ENCODE measurements at places on chromosomes 3 and 15.

- no peak for DNase-seq
Measured at GRCh38 chr3:190526787-190527762, 13.2 kb downstream of the IL1RAP start.

DNA sequence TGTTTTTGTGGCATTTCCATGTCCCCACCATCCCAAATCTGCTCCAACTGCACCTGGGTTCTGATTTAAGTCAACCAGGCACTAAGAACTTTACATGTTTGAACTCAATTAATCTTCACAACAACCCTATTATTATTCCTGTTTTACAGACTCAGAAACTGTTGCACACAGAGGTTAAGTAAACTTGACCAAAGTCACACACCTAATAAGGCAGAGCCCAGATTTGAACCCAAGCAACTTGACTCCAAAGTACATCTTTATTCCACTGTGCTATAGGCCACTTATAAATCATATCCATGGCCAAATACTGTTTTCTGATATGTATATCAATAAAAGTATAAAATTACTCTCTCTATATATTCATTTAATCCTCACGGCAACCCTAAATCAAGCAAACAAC lies 16.4 kb downstream of the TM4SF18 start:
- DNase-seq = no peak

- no peak for DNase-seq
Measured at GRCh38 chr15:45732662-45733061, 97.8 kb downstream of the SQOR start.

- DNase-seq = no peak
Measured at GRCh38 chr3:108352176-108352575, 55.8 kb downstream of the HHLA2 start.

DNA sequence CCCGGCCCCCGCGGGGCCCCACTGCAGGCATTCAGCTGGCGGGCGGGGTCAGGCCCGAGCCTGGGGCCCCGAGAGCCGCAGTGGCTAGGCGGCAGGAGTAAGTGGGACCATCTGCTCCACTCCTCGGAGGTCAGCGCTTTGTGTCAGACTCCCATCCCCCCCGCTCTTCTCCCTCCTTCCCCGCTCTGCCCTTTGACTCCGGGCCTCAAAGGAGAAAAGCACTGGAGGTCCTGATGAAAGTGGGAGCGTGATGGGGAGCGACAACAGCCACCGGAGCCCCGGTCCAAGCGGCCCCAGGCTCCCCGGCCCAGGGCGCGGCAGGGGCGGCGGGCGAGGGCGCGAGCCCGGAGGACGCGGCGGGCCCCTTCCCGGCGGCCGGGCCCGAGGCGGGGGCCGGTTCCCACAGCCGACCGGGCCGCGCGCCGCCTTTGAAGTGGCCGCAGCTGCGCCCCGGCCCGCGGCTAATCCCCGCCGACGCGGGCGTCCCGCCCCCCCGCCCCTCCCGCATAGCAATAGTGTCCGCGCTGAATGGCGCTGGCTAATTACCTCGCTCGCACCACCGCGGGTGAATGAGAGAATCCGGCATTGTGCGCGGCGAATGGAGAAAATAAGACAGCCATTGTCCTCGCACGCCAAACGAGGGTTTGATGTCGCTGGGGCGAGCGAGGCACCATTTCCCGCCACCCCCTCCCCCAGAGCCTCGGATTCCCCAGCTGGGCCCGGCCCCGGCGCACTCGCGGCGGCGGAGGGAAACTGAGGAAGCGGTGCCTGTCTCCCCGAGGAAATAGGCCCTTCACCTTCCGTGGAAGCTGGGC lies 22.4 kb downstream of the IGDCC3 start:
- no peak for DNase-seq

- no peak for DNase-seq
Measured at GRCh38 chr3:184259878-184260723, 1.3 kb downstream of the CAMK2N2 start.

GRCh38 chr15:71889385-71889784 lies 79.0 kb downstream of the NR2E3 start:
- DNase-seq = no peak

GRCh38 chr15:42020713-42021273 lies at the start of gene PLA2G4E:
TSS of gene PLA2G4E (minus strand) at chr15:42021042. CDS start at chr15:42021030, 12 bp downstream.
- no peak for DNase-seq

- no peak for DNase-seq
Measured at GRCh38 chr15:63473749-63473998, 30.7 kb upstream of the USP3 start.

GRCh38 chr15:58438956-58439355 lies 7.2 kb downstream of the LIPC start:
- DNase-seq = no peak

DNA sequence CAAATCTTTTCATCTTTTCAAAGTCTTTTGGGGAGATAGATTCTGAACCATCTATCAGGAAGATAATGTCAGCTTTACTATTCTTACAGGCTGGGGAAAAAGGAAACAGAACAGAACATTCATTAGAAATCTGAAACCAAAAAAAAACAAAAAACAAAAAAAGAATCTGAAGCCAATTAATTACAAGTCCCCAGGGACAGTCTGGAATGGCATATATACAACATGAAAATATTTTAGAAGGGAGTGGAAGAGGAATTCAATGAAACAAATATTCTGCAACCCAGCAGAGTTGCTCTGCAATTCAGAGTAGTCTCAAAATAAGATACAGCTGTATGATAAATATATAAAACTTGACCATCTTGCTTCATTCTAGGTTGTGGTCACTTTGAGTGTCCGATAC lies 41.7 kb upstream of the CAPN7 start:
- no peak for DNase-seq

- no peak for DNase-seq
Measured at GRCh38 chr3:124075753-124076152, 83.8 kb upstream of the ROPN1 start.

DNA sequence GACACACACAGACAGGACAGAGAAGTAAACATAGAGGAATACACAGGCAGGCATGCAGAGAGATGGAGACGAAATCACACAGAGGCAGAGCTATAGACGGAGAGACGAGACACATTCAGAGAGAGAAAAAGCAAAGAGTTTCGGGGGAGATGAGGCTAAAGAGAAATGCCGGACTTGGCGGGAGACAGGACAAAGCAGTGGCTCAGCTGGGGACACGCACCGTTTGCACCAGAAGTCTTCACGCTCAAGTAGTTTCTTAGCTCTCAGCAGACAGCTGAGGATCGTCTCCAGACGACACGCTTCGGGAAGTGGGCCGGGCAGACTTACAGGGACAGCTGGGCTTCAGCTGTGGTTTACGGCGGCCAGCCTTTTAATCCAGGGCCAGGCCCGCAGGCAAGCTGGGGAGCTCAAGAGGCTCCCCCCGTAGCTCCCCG lies 56.2 kb upstream of the DLG1 start:
- no peak for DNase-seq

GRCh38 chr3:12722226-12722625 lies 36.8 kb downstream of the TMEM40 start:
- no peak for DNase-seq
